ENCODE measurements at places on chromosomes 3 and 15.

DNA sequence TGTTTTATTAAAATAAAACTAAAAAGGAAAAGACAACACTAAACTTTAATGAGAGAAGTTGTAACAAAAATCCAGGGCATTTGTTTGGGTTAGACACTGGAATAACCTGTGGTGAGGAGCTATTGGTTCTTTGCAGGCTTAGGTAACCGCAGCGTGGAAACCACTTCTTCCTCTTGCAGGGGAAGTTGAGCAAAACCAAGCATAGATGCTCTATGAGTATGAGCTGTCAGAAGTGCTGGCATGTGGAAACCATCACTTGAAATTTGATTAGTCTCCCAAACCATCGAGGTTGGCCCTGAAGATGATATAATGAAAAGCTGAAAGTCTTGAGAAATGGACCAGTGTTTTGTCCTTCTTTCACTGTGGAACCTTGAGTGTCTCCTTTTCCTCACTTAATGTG, 127.1 kb upstream of the RBMS3 start:
- DNase-seq: no peak

- no peak for DNase-seq
Observed at GRCh38 chr3:183444748-183445147, 16.3 kb upstream of the MCF2L2 start.

DNA sequence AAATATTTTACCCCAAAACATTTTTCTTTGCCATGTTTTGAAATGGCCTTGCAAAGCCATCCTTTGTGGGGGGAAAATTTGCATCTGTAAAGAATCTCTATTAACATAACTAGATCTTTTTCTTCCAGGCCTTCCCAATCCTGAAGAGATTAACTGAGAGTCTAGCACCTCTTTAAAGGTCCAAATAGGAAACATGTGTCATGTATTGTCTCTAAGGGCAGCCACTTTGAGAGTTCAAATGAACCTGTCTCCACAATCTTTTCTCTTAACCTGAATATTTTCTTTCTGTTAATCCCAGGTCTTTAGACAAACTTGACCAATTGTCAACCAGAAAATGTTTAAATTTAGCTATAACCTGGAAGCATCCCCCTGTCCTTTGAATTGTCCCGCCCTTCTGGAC, 236.6 kb upstream of the PROK2 start:
- DNase-seq: no peak

- DNase-seq: no peak
Observed at GRCh38 chr3:53646723-53647122, 152.3 kb downstream of the CACNA1D start.

GRCh38 chr3:152650177-152650576, 184.8 kb upstream of the P2RY1 start:
- DNase-seq: no peak

DNA sequence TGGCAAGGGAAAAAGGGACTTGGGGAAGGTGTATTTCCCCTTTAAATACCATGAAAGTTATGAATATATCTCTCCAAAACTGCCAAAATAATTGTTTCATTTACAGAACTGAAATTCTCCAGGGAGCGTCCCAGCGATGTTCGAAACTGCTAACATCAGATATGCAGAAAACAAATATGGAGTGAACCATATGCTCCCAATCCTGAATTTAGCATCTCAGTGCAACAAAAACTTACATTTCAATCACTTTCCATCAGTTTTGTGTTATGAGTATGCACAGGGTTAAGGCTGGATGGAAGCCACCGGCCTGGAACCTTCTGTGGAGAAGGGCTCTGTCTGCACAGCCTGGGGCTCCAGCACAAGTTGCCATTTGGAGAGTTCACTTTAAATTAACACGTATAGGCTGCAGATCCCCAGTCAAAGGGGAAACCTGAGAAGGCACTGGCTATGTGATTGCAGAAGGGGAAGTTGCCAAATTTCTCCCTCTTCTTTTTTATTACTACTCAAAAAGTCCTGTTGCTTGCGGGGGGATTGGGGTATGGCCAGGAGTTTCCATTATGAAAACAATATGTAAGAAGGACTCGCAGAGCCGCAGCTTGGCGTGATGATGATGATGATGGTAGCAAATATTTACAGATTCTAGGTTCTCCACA, 56.9 kb upstream of the FOXP1 start:
- DNase-seq: no peak

DNA sequence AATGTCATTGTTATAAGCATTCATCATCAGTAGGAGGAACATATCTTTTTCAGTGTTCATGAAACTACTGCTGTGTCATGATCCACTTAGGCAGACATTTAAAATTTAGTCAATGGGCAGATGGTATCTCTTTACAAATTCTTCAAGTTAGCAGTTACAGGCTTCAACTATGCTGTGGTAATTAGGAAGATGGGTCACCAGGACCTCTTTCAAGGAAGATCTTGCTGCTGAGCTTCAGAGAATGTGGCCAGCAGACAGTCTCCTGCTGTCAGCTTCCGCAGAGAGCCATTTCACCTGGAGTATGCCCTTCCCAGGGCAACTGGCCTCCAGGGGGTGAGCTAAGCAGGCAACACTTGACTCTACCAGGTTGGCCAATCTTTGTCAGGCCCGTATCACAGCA, 19.4 kb downstream of the IFT57 start:
- no peak for DNase-seq

GRCh38 chr15:70101459-70102113, 3.9 kb upstream of the TLE3 start:
- no peak for DNase-seq

DNA sequence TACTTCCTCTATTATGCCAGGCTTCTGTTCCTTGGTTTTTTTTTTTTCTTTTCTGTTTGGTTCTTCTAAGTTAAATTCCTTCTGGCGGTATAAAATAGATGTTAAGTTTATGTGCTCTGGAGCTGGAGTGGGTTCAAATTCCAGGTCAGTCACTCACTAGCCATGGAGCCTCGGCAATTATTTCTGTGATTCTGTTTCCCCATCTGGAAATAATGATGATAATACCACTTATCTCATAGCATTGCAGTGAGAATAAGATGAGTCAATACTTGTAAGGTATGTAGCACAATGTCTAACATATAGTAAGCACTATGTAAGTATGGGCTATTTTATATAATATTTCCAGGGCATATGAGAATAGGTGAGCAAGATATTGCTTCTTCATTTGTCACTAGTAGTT, 33.2 kb upstream of the ZDHHC23 start:
- DNase-seq: no peak

DNA sequence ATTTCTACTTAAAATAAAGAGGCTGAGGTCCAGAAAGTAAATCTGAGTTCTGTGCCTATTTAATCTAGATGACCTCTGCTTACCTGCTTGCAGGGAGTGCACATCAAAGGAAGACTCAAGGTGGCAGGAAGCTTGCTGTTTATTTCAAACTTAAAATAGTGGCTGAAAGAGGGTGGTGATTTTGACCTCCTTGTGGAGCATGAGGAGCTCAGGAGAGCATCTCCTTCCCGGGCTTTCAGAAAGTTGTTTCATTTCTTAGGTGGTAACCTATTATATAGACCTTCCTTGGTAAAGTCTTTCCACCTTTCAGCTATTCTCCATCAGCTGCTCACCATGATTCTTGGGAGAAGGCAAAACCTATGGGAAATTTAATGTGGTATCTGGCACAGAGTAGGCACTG, 494 bp downstream of the GCSAM start:
- DNase-seq: no peak

Measured in urinary bladder (tissue), 4 donors.